ENCODE measurements at places on chromosomes 1 and 21.

GRCh38 chr21:15011967-15012366, 52.8 kb downstream of the NRIP1 start:
- DNase-seq = no peak

DNA sequence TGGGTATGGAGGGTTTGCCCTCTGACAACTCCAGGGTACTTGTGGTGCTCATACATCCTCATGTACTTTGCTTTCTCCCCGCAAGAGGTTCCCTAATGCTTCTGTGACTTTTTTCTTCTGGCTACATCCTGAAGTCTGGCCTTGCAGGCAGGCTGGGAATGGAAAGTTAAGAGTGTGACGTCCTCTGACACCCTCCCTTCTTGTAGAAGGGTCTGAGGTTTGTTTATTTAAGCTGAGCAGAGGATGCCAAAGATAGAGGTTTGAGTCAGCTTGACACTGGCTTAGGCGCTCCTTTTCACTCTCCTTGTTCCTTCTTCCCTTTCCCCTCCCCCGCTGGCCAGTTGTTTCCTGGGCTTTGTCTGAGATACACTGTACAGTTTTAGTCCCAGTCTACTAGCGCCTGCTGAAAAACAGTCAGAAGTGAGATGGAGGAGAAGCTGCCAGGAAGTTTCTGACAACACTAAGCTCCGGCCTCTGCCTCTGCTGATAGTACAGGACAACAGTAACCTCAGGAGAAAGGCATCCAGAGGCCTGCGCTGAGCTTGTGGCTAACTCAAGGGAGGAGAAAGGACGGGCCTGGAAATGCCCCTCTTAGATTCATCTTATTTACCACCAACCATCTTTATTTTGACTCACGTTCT, at the start of gene MACF1:
TSS of gene MACF1 (plus strand) at position 255 of the 641 bp plus-strand sequence. CDS start at position 583, 328 bp downstream.
- DNase-seq = peak; percentile 92

- DNase-seq = no peak
Measured at GRCh38 chr1:40895601-40896000, 33.4 kb upstream of the CITED4 start.

DNA sequence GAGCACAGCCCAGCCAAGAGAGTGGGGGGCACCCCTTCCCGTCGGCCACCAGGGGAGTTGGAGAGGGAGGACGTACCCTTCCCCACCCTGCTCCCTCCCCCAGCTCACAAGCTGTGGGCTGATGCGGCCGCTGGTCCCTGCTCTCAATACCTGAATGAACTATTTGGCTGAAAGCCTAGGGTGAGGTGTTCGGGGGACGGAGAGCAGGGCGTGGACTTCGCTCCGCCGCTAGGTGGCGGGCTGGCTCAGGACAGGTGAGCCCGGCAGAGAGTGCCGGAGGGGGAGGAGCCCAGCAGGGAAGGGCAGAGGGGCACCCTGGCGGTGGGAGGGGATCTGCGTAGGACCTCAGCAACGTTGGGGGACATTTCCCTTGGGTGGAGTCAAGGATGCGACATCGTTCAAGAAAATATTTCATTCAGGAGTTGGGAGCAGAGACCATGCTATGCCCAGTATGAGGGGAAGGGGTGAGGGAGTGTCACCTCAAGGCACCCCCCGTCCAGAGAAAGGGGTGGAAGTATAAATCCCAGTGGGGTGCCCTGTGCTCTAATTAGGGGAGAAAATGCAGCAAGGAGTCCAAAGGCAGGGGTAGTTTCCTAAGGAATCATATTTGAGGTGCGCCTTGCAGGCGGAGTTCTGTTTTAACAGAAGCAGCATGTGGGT, 12.0 kb upstream of the RHBG start:
- peak; percentile 22 for DNase-seq

DNA sequence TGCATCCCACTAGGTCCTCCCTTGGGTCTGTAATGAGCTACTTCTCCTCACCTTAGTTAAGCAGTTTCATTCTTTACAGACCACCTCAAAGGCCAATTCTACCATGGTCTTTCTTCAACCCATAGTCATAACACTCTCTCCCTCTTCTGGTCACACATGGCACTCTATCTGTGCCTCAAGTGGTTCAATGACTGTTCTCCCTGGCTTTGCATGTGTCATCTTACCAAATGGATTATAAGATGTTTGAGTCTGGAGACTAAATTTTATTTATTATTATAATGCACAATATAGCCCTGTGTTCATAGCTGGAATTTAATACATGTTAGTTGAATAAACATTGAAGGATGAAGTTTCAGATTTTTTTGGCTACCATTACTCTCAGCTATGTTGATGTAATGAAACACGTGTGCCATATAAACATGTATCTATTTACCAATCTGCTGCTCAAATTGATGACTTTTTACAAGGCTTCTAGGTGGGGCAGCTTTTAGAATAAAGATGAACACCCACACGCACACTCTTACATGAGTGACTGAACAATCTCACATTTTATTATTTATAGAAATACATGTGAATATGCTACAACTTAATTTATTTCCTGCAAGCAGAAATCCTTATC, 102.1 kb downstream of the RUNX1 start:
- no peak for DNase-seq

DNA sequence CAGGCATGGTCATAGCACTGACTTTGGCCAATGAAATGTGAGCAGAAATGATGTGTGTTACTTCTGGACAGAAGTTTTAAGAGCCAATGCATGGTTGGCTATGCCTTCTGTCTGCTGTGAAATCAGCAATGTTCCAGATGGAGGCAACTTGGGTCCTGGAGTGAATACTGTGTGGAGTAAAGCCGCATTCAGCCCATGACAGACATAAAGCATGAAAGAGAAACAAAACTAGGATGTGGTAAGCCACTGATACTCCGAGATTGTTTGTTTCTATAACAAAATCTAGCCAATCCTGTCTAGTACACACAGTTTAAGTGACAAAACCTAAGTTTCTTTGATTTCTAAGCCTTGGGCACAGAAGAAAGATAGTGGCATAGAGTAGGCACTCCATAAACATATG, 47.1 kb upstream of the ARHGAP29 start:
- no peak for DNase-seq

DNA sequence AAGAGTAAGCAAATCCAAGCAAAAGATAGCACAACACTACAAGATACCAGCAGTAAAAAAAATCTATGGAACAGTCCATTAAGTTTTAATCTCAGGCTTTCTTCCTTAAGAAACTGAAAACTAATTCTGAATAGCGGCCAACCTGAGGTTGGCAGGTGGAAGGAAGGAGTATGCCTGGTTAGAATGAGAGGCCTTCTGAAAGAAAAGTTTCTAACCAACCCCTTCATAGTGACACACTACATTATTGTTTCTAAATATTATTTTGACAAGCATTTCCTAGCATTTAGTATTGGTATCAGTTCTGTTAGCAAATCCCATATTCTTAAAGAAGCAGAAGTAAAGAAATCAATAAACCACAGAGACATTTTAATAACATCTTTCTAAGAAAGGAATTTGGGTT, 205.7 kb upstream of the PTBP2 start:
- no peak for DNase-seq

DNA sequence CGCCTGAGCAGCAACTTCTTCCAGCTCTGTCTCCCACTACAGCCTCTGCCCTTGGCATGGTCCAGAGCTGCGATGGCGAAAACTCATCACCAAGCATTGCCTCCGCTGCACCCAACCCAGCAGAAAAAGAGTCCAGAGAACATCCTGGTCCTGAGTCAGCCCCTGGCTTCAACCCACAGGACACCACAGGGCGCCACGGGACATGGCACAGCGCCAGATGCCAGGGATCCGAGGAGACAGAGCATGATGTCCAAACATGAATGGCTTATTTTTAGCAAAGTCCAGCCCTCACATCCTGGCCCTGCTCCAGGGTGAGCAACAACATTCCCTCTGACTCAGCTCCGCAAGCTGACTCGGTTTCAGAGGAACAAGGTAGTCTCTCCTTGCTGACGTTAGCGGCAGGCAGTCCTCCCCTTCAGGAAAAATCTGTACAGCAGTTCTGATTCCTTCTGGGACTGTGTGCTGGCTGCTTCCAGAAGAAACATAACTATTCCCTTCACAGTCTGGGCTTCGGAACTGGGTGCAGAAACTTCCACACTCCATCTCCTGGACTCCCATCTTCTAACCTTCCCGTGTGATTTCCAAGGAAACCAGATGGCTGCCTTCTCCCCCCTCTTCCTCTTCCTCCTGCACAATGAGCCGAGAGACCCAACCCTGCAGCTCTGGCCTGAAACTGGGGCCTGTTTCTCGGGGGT, 131.3 kb downstream of the TOMM20 start:
- peak; percentile 99 for DNase-seq

- DNase-seq = peak; percentile 65
Measured at GRCh38 chr1:26602378-26602959, 72.9 kb downstream of the RPS6KA1 start.

GRCh38 chr1:240672132-240672811, 60.3 kb upstream of the GREM2 start:
- DNase-seq = no peak

GRCh38 chr1:229223498-229223897, 47.4 kb upstream of the RAB4A start:
- no peak for DNase-seq

DNA sequence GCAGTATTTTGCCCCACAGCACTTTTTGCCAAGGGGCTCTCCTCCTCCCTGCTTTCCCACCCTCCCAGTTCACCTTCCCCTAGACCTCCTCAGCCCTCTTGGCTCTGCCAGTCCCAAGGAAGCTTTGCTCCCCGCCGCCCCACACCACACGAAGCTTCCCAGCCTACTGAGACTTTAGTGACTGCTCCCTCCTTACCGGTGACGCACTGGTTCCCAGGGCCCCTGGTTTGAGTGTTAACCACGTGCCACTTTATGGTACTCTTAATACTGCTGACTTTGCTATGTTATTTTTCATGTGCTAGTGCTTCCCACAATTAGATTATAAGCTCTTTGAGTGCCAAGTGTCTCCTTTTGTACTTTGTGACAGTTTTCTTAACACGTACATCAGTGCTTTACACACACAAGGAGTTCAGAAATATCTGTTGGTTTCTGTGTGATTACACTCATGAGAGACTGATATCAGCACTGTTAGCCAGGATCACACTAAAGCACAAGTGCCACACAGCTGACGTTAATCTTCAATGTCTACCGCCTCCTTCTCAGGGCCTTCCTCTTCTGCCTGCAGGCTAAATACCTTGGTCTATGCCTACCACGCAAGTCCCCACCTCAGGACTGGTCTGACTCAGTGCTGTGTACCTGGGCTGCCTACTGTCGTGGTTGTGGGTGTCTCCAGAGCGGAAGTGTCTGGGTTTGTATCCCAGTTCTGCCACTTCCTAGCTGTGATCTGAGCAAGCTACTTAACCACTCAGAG, 61.0 kb downstream of the DNTTIP2 start:
- DNase-seq = no peak

DNA sequence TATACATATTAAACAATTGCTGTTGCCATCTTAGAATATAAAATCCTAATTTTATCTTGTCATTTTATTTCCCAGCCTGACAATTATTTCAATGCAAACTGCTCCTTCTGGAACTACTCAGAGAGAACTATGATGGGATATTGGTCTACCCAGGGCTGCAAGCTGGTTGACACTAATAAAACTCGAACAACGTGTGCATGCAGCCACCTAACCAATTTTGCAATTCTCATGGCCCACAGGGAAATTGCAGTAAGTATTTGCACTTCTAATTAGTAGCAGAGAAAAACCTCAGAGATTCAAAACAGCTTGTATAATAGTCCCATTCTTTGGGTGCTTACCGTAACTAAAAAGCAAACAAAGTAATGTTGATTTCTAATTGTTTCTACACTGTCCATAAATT, 167.2 kb downstream of the ADGRL2 start:
- DNase-seq = no peak

GRCh38 chr1:108046026-108046425, 81.0 kb upstream of the VAV3 start:
- DNase-seq = no peak

DNA sequence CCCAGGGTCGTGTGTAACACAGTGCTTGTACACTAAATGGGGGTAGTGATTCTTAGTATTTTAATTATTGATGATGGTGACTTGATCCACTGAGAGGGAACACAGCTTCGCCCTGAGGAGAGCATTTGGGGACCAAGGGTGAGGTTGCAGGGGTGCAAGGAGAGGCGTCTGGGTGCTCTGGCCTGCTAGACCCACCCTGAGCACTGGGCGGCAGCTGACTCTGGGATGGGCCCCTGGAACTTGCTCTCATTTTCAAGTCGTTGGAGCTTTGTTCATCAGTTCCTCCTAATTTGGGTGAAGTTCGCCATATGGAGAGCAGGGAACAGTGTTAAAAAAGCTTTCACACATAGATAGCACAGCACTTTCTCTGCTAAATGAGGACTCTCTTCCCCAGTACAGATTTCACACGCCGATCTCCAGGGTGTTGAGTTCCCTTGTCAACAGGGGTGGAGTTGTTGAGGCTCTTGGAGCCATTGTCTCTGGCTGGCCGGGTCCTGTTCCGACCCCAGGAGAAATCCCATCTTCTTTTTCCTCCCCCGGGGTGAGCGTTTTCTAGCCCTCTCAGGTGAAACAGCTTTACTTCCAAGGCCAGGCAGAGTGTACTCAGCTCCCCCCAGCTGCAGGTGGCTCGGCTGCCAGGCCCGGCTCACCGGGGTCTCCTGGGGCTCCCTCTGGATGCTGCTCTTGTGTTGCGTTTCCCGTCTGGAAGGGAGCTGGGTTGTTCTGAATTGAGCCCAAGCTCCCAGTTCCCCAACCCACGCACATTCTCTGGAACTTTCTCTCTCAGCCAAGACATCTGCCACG, 367.4 kb downstream of the RPS6KC1 start:
- no peak for DNase-seq

DNA sequence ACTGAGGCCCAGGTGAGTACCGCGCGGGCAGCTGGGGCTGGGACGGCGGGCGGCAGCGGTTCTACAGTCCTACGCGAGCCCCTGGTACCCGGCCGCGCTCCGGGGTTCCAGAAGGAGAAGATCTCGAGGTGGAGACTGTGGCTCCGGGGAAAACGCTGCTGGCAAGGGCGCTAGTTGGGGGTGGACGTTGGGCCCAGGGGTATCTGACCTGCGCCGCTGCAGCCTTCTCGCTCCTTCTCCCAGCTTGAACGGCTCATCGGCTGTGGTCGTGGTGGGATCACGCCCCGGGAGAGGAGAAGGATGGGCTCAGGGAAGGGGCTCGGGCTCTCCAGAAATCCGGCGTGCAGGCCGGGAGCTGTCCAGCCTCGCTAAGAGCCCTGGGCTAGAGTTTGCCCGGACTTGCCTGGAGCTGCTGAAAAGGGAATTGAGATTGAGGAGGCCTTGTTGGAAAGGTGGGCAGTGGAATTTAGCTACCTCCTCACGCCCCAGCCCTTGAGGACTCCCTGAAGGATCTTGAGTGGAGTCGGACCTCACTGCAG, 1.1 kb upstream of the POU3F1 start:
- DNase-seq = peak; percentile 26

DNA sequence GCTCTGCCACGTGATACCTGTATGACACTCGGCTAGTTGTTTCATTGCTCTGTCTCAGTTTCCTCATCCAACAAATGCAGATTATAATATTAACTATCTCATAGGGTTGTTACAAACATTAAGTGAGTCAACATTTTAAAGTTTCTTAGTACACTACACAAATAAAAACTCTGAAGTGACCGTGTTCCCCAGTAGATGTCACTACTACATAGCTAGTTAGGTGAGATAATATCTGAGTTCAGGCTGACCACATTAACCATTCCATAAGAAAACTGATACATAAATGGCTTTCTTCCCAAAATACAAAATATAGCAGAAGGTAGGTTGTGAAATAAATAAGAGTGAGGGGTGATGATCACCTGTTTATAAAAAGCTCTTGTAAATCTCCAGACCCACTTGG, 214.1 kb downstream of the NUF2 start:
- peak; percentile 49 for DNase-seq

- no peak for DNase-seq
Measured at GRCh38 chr1:228073857-228074545, 8.5 kb upstream of the ARF1 start.

All from fibroblast of skin of right quadriceps (primary cell).